BJ (cell line): ENCODE measurements at places on chromosomes 13 and 19.
A peak's percentile ranks its signal among the peaks of the same experiment; 100 is the strongest.

DNA sequence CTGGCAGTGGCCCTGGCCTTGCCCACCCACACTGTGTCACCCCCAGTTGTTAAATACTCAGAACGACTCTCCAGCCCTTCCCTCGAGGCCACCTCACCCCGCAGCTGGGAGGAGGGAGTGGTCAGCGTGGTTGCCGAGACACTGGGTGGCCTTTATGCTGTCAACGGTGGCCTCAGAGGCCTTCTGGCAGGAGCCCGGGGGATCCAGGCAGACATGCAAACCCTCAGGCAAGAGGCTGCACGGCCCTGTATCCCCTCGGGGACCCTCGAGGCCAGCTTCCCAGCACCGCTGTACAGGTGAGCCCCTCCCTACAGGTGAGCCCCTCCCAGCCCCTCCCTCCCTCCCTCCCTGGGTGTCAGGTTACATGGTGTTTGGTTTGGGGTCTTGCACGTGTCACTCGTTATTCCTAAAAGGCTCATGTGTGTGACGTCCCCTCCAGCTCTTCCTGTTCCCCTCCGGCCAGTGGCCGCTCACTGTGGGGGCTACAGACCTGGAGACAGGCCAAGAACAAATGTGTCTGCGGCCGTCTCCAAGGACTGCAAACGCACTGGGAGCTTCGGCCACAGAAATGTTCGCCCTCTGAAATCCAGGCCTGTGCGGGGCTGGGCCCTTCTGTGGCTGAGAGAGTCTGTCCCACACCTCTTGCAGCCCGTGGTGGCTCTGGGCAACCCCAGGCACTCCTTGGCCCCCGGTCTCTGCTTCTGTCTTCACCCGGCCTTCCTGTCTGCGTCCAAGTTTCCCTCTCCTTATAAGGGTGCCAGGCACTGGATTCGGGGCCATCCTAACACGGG lies at the start of gene TEKTIP1:
TSS of gene TEKTIP1 (plus strand) at position 210 of the 791 bp plus-strand sequence. CDS start at position 214, 4 bp downstream.
- no peak for DNase-seq

GRCh38 chr13:95749545-95749944 lies 72.6 kb downstream of the DNAJC3 start:
- DNase-seq, result no peak

- DNase-seq, result no peak
These were observed 33.5 kb downstream of the CNMD start for GRCh38 chr13:52706081-52706480.

DNA sequence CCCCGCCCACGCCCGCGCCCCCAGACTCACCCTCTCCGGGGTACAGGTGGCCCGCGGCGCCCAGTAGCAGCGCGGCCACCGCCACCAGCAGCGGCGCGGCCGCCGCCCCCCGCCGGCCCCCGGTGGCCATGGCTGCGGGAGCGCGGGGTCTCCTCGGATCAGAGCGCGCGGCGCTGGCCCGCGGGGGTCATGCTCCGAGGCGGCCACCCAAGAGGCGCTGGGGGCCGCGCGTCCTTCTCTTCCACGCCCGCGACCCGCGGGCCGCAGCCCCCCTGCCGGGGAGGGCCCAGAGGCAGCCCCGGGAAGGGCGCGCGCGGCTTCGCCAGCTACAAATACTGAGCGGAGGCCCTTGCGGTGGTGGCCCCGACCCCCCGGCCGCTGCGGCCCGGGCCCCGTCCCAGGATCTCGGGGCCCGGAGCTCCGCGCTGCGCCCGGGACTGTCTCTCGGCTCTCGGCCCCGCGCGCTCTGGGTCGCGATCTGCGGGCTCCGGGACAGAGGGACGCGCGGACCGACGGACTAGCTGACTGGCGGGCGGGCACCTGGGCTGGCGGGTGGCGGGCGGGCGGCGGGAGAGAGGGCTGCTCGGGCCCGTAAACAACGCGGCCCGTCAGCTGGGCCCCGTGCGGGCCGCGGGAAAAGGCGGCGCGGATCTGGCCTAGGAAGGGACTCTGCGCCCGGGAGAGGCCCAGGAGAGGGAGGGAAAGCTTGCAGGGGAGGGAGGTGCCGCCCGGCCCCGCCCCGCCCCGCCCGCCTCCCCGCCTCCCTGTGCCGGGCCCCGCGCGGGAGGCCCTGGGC lies at the start of gene INSR:
TSS of gene INSR (minus strand) at position 653 of the 796 bp plus-strand sequence. CDS start at position 130, 523 bp downstream.
- peak; percentile 28 for DNase-seq
